Activated CD4-positive, CD25-positive, alpha-beta regulatory T cell (primary cell): ENCODE measurements at places on chromosomes 2 and 18.

GRCh38 chr2:179218848-179219594 is 45.6 kb downstream of the SESTD1 start:
- peak; percentile 30 for DNase-seq

DNA sequence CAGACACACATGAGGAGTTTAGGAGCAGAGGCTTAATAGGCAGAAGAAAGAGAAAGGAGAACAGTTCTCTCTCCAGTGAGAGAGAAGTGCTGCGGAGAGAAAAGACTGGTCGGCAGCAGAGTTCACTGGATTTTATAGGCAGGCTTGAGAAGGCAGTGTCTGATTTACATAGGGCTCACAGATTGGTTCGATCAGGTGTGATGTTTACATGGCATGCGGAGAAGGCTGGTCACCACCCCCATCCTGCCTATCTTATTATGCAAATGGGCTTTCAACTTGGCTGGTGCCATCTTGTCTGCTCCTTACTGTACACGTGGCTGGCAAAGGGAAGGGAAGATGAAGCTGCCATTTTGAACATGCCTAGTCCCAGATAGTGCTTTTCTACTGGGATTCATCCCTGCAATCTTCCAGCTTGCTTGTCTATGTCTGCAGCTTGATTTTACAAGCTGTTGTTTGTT is 113.4 kb downstream of the AP1S3 start:
- no peak for DNase-seq

DNA sequence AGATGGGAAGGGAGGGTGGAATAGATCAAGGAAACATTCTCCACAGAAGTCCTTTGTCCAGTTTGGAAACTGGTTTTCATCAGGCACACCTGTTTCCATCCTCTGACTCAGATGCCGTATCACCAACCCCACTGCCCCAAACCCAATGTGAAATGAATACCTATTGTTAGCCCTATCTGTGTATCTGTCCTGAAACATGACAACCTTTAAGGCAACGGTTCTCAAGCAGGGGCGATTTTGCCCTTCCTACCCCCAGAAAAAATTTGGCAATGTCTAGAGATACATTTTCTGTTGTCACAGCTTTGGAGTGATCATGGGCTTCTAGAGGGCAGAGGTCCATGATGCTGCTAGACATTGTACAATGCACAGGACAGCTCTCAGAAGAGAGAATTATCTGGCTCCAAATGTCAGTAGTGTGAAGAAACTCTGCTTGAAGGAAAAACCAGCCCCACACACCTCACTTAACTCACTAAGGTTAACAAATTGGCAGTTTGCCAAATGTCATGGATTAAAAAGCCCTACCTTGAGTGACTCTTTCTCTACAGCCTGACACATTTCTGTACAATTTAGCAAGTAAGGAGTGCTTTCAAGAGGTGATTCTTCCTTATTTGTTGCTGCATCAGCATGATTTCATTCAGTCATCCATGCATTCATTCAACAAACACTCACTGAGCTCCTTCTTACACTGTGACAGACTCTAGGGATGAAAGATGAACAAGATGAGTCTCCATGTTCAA is 3.4 kb downstream of the SCTR start:
- DNase-seq: no peak

GRCh38 chr2:196407675-196408264 is 231.7 kb upstream of the CCDC150 start:
- no peak for DNase-seq

DNA sequence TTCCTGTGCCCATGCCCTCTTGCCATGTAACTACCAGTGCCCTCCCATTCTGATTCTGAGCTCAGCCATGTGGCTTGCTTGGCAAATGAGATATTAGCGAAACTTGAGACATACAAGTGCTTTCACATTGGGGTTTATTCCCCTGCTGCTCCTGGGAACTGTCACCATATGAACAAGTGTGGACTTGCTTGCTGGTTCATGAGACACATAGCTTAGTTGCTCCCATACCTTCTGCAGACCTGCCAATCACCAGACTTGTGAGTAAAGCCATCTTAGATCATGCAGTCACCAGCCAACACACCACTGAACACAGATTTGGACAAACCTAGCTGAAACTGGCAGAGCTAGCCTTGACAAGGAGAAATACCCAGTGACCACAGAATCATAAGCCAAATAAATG is 155.1 kb downstream of the SS18 start:
- DNase-seq: no peak

- DNase-seq: no peak
Observed at GRCh38 chr18:76658627-76659026, 163.6 kb upstream of the ZNF516 start.

- no peak for DNase-seq
Observed at GRCh38 chr2:40120026-40120425, 331.9 kb downstream of the SLC8A1 start.

DNA sequence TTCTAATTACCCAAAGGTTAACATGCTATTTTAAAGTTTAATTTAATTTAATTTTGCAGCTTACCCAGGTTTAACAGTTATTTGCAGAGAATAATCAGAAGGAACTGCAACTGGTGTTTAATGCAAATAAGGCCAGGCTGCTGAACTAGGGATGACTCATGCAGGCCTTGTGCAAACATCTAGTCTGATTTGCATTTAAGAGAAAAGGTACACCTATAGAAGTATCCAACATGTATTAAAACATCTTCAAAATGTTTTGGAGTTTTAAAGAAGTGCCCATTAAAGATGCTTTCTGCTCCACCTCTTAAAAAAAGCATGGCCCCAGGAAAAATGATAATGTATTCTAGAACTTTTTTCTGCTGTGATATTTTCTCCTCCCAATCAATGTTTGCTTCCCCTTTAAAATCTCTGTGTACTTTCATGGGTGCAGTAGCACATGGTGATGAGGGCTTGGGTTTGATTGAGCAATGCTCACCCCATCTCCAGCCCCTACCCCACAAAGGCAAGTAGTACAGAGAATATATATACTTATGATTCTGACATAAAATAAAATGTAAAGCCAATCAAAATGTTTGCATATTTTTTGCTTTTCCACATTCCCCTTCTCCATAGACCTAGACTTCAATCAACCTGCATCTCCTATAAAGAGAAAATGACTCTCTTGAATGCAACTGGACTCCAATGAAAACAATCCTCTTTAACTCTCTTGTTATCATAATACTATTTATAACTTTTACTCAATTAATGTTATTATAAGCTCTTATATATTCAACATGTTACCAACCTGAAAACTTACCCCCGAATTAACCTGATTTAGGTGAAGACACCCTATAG is 54.1 kb downstream of the ATP8B1 start:
- no peak for DNase-seq

DNA sequence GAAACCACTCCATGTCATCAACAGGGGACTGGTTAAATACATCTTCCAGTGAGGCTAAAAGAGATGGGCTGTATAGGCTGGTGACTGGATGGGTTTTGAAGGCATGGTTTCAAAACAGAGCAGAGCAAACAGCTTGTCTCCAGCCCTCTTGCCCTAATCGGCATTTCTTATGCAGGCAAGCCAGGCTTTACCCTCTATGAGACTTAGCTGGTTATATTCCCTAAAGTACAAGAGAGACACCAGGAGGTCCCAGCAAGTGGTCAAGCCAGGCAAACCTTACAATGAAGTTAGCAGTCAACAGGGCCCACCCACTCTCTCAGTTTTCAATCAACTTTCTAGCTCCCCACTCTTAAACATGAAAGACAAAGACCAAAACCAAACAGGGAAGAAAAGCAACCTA is 19.0 kb downstream of the OSBPL1A start:
- no peak for DNase-seq

- DNase-seq: no peak
Observed at GRCh38 chr2:71078624-71079023, 10.2 kb downstream of the NAGK start.

DNA sequence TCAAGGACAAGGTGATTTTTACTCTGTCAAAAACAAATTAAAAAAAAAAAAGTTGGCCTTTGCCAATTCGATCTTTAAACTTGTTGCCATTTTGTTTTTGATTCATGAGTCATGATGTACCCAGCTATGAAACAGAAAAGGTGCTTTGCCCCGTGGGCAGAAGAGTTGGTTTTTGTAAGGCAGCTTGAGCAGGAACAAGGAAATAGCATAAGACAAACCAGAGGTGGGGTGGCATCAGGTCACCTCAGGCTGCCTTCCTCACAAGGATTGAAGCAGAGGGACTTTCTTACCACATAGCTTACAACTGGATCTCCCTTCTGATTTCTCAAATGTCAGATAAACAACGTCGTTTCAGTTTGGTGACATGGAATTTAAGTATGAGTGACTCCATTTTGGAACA is 123.8 kb downstream of the ARL4C start:
- no peak for DNase-seq

- DNase-seq: no peak
Observed at GRCh38 chr2:65377556-65378192, 54.7 kb downstream of the SPRED2 start.

DNA sequence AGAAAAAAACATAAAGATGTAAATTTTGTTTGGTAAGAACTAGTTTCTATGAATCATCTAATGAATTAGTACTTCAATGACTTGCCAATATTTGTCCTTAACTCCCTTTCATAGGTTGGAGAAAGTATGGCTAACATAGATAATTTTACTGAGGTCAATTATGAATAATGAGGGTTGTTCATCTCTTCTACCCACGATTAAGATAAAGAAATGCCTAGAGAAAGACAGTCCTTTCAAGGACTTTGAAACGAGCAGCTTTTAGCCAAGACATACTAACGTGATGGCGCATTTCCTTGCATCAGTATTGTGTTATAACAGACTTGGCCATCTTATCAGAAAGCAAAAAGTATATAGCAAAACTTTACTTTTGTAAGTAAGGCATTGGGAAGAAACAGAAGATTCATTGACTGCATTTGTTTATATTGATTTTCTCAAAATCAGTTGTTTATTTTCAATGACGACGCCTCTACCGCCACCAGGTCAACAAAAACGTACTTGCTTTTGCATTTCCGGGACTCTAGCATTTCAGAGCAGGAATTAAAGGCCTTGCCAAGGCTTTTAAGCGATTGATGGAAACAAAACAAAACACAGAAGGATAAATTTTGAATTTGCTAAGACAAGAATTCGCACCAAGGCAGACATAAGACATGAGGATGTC is 961 bp downstream of the RBM43 start:
- DNase-seq: no peak

DNA sequence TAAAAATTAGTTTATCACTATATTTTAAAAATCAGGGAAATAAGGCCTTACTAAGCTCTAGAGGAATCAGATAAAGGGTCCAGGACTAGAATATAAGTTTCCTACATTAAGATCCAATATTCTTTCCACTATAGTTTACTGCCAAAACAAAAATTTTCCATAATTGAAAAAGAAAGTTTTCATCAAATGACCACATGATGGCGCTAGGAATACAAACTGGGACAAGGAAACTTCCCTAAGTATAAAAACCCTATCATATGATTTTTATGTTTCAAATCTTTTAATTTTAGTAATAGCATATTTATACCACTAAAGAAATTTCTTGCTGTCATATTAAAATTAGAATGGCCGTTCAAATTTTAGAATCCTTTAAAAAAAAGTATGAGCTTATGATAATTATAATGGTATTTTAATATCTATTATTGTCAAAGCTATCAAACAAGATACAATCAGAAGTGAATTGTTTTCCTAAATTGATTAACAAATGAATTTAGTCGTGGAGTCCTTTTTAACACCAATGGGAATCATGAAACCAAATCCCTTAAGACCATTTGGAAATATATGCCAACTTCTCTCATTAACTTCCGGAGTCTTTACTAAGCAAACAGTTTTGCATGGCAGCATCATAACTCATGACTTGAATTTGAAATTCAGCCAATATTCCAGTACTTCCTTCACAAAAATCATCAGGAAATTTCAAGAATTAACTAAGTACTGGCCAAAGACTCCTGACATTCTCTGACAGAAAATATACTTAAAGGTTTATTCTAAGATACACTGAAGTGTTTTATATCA is 70.3 kb downstream of the SCN1A start:
- DNase-seq: no peak

- DNase-seq: no peak
Observed at GRCh38 chr2:33958591-33958990, 359.5 kb upstream of the FAM98A start.
